ENCODE measurements at places on chromosomes 11 and 22.

- DNase-seq: no peak
These were observed 90.8 kb upstream of the APOA1 start for GRCh38 chr11:116928102-116928777.

DNA sequence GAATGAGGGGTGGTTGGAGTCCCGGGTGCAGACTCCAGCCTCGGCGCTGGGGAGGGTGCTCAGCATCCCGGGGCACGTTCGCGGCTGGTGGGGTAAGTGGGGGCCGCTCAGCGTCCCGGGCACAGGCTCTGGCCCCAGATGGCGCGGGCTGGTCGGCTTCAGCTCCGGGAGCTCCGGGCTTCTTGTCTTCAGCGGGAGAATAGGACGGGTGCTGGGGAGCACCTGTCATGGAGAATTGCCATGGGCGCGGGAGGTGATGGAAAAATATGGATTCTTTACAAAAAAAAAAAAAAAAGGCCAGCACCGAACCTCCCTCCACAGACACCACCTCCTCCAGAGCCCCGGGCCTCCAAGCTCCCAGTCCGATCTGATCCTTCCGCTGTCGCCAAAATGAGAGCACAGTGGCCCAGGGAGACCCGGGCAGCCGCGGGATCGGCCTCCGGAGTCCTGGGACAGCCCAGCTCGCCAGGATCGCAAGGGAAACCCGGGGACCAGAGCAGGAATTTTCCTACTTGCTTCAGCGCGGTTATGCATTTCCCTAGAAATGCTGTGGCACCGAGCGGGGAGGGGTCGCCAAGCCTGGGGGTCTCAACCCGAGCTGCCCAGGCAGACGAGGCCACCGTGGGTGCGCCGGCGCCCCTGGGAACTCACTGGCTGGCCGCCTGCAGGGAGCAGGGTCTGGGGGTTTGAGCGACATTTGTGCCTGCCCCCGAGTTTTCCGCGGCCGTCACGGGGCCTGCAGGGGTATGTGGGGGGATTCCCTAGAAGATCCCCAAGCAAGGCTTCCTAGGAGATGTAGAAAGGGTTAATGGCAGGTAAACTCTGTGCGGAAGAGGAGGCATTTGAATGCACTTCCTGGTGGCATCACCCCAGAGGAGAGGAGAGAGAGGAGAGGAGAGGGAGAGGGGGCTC, 1336.9 kb downstream of the BRD1 start:
- no peak for DNase-seq

- DNase-seq: no peak
These were observed 2.3 kb downstream of the NARS2 start for GRCh38 chr11:78572394-78572793.

GRCh38 chr11:73252577-73253191, 19.5 kb upstream of the P2RY6 start:
- DNase-seq: no peak

DNA sequence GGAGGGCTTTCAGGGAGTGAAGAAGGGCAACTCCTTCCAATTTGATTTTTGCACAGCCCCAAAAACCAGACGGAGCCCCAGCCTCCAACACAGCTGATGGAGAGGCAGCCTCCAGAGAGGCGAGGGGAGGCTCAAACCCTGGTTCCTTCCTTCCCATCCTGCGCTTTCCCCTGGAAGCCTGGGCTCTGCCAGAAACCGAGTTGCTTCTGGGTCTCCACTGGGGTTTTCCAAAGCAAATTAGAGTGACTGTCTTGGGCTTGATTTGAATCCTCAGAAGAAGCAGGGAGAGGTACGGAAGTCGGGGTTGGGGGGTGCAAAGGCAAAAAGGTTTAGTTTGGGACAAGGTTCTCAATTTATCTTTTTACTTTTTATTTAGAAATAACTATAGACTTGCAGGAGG, 129.2 kb downstream of the MPPED1 start:
- DNase-seq: no peak

- DNase-seq: no peak
These were observed 43.8 kb downstream of the KCNQ1OT1 start for GRCh38 chr11:2655834-2656622.

DNA sequence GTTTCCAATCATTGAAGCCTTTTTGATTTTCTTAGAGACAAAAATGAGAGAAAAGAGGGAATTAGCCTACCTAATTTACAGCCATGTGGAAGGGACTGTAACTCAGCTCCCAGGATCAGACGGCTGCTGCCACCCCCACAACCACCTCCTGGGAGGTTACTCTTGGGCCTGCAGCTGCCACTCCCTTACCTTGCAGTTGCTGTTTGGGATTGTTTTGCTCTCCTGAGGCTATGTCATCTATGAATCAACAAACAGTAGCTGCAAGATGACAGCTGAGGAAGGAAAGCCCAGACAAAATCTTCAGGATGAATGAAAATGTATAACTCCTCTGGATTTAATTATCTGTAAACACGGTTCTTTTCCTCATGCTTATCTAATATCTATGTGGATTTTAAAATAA, 28.0 kb upstream of the ZC3H12C start:
- DNase-seq: no peak

DNA sequence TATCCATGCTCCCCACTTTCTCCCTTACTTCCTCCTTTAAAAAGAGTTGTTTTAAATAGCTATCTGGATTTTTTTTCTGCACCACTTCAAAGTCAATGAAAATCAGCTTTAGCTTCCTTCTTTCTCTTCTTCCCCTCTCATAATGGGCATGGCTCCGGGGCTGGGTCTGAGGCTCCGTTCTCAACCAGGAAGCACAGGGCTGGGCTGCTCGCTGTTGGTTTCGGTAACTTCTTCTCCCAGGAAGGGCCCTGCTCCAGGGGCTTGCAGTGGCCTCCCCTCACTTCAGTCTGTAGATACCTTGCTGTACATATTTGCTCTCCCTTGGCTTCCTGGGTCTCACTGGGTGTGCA, 23.8 kb downstream of the MICAL2 start:
- no peak for DNase-seq

DNA sequence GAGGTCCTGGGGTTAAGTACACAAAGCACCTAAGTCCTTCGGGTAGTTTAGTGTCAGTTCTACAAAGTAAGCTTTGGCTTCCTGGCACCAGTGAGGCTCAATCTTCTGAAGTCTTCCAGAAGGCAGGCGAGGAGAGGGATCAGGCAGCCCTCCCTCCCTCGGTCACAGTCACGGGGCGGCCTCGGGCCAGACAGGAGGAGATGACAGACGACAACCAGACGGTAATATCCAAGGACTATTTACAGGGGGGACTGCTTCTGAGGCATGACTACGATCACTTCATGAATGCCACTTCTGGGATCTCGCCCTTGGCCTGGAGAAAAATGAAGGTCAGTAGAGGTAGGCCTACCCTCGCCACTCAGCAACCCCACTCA, 383 bp upstream of the TMEM223 start:
- DNase-seq: no peak

DNA sequence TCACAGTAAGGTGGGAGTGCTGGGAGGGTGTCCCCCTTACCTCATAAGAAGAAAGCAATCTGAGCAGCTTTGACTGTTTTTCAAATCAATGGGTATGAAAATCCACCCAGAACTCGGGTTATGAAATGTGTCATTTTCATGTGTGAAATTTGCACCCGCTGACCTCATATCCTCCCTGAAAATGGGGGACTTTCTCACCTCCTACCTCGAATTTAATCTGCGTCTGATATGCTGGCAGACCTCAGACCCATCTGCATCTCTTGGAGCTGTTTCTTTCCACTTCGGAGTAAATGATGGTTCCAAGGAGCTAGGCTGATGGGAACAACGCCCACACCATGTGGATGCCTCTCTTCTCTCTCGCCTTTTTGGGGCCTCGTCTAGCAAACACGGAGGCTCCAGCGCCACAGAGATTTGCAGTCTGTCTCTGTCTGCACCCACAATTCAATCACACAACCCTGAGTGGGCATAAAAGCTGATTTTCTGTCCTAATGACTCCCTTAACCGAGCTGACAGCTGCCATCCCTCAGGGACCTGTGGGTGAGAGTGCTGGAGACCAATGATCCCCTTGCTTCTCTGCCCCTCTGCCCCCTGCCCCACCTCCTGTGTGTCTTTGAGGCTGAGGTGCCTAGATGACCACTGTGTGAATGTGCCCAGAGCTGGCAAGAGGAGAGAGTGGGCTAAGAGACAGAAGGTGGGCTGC, 71.0 kb downstream of the TRIM29 start:
- DNase-seq: no peak

- no peak for DNase-seq
These were observed 104.6 kb upstream of the FGF3 start for GRCh38 chr11:69923641-69924307.

- no peak for DNase-seq
These were observed 32.0 kb downstream of the MYO7A start for GRCh38 chr11:77159937-77160495.

DNA sequence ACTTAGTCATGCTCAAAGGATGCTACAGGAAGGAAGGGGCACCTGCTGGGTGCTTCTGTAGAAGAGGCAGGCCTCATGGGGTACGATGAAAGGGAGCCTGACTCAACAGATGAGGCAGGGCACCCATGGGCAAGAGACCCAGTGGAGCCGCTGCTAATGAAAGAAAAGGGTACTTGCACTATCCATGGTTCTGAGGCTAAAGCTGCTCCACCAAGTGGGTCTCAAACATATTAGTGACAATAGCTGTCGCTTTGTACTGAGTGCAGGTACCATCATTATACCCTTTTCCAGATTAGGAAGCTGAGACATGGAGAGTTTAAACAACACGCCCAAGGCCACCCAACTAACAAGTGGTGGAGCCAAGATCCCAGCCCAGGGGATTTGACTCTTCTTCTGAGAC, 127.5 kb upstream of the SERPIND1 start:
- DNase-seq: no peak

DNA sequence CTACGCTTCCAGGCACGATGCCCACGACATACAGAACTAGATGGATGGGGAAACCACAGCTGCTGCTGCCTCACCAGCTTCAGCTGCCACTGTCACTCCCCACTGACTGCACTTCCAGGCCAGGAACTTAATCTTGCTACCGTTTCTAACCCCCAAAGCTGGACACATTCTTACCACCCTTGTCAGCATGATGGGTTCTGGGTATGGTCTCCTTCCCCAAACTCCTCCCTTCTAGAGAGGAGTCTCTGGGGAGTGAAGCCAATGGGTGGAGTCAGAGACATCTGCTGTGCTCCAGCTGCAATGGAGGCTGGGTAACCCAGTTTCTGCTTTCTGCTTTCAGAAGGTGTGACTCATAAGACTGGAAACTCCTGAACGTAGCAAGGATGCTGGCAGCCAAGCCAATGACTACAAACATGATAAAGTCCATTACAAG, 87.0 kb upstream of the THY1 start:
- DNase-seq: peak; percentile 17

DNA sequence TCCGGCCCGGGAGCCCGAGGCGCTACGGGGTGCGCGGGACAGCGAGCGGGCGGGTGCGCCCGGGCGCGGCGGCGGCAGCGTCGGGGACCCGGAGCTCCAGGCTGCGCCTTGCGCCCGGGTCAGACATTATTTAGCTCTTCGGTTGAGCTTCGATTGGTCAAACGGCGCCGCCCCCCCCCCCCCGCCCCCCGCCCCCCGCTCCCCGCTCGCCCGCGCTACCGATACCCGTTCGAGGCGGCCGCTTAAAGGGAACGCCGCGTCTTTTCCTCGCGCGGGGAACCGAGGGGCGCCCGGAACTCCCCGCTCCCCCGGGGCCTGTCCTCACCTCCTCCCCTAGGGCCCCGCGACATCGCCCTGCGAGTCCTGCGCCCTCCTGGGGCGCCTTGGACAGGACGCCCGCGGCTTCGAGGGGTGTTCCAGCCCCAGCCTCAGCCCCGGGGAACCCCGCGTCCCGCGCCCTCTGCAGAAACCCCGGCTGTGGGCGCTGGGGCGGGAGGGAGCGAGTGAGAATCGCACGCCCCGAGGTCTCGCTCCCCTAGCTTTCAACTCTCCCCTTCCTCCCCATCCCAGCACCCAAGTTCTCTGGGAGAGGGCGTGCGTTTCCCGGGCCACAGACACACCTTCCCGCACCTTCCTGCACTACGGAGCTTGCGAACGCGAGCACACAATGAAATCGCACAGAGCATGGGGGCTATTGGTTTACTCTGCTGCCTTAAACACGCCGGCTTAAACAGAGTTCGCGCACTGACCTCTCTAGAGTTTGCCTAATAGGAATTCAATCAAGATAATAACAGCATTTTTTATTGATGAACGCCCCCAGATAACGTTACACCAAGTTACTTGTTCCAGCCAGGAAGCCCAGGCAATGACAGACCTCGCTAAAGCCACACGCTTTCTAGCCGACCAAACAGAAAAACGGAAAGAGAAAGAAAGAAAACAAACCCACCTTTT, at the start of gene BDNF:
Gene BDNF (minus strand): TSS at position 105 of the 951 bp plus-strand sequence. CDS start 41,891 bp downstream, outside the sequence.
- DNase-seq: no peak

GRCh38 chr11:116314006-116314405, 458.8 kb downstream of the BUD13 start:
- DNase-seq: no peak

GRCh38 chr11:44755556-44756523, 29.1 kb downstream of the TSPAN18 start:
- DNase-seq: no peak

DNA sequence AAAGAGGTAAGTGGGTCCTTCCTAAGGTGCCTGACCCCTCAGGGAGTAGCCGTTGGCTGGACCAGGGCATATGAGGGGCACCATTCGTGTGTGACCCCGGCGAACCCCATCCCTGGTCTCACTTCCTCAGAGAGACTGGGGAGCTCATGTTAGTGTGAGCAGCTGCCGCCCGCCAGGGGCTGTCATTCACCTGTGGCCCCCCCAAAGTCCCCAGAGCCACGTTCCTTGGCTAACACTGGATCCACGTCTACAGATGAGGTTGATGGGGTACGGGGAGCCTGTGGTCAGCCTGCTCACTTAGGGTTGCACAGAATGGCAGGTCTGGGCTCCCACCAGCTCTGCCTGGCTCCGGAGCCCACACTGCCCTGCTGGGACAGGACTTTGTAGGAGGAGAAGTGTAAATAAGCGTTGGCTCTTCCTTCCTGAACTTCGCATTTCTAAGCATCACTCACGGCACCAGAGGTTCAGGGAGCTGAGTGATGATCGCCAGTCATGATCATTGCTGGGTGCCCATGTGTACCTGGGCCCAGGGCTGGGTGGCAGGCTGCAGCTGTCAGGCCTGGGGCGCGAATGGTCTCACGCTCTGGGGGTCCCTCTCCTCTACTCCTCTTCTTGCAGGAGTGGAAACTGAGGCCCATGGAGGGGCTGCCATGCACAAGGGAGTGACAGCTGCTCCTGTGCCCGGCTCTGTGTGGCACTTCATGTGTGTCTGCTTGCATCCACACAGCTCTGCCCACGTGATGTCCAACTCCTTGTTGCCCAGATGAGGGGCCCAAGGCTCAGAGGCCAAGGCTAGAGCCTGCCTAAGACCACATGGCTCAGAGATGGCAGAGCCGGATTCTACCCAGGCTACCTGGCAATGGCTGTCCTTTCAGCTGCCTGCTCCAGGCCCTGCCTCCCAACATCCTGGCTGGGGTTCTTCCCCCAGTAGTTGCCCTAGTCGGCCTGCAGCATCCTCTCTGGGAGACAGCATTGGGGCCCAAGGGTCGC, 11.1 kb downstream of the TTC38 start:
- no peak for DNase-seq

DNA sequence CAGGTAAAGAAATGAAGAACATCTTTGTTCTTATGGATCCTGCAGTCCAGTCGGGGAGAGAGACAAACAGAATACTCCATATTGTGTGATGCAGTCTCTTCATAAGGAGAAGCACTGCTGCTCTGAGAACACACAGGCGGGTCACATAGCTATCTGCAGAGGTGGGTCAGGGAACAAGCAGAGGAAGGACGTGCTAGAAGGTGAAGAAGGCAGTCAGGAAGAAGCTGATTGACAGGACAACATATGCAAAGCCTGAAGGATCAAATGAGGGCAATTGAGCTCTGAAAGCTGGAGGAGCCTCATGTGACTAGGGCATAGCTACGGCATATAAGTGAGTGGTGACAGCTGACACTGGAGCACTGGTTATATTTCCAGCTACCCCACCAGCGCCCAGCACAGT, 122.5 kb downstream of the OPCML start:
- no peak for DNase-seq

Data from T-helper 1 cell (primary cell).